BE2C (cell line): ENCODE measurements at places on chromosomes 5 and 9.

- DNase-seq = no peak
These were observed 12.6 kb upstream of the C5orf46 start for GRCh38 chr5:147918899-147919298.

- DNase-seq = no peak
These were observed 2.3 kb upstream of the NKX2-5 start for GRCh38 chr5:173237143-173237874.

- no peak for DNase-seq
These were observed 119.7 kb upstream of the RUSC2 start for GRCh38 chr9:35370241-35370640.

DNA sequence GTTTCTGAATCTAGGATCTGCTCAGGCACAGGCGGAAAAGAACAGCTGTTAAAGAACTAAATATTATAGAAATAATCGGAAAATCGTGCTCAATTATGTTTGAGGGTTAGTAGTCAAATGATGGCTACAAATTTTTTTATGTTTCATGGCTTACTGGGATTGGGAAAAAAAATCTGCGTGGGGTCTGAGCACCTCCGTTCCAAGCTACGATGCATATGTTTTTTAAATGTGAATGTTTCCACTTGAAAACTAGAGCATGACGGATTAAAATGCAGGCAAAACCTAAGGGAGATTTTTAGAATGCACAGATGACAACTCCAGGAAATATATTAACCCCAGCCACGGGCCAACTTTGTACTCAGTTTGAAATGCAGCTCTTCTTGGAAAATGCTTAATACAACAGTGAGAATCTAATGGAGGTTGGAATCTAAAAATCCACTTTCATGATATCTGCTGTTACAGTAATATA, 5.3 kb downstream of the OTP start:
- no peak for DNase-seq

DNA sequence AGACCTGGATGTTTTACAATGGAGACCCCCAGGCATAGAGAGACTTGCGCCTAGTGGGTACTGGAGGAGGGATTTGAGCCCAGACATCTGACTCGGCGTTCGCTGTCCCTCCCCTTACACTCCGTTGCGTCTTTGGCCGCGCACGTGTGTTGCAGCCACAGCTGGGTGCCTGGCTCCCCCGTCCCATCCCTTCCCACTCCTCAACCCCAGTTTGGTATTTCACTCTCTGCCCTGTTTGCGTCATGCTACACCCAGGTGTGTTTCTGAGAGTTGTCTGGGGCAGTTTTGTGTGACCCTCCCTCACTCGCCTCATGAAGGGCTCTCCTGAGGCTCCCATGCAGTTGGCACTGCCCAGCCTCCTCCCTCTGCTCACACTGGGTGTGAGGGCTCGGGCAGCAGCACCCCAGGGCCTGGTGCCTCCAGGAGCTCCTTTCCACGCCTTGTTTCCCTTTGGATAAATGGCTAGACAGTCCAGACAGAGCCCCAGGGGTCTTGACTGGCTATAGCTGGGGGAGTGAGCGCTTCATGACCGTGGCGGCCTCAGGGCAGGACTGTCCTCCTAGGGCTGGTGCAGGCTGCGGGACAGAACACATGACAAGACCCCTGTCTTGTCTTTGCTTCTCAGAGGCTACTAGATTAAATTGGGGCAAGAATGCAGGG, 13.6 kb downstream of the TCF7 start:
- no peak for DNase-seq

- DNase-seq = no peak
These were observed 30.2 kb downstream of the FOXI1 start for GRCh38 chr5:170135796-170136490.

DNA sequence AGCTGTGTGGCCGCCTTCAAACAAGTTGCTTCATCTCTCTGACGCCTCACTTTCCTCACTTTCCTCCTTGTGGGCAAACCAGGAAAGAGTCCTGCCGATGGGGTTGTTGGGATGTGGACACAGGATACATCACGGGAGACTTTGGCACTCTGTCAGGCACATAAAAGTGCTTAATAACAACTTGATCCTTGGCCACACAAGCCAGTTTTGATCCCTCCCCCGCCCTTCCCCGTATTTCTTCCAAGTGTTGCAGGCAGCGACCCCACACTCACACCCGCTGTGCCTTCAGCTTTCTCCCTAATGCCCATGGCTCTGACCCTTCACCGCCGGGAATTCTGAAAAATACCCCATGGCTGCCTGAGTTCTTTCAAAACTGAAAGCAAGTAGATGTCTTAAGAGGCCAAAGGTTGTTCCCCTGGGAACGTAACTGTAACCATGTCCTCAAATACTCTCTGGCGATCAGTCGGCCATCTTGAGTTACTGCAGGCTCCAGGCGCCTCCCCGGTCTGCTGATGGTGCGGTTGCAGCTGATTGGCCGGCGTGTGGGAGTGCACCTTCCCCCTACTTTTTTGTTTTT, 59.8 kb downstream of the ARHGEF37 start:
- DNase-seq = no peak

GRCh38 chr5:4230786-4231641, 635.4 kb downstream of the IRX1 start:
- DNase-seq = no peak

GRCh38 chr9:76926324-76926741, 20.4 kb upstream of the PRUNE2 start:
- DNase-seq = no peak

DNA sequence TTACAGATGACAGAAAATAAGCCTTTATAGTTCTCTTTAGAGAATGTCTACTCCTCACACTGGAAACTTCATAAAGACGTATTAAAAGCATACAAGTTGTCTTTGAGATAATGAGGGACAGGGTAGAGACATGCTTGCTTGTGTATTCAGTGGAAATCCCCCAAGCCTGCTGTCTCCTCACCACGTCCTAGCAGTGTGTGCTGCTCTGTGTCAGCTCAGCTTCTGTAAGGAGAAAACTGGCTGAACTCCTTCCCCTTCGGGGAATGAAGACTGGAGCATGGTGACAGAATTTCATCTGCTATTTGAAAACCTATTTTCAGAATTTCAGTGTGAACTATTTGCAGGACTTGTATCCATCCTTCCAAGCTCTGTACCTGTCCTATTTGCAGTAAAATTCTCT, 9.4 kb downstream of the OR2V2 start:
- no peak for DNase-seq

- DNase-seq = no peak
These were observed 31.0 kb upstream of the C9orf40 start for GRCh38 chr9:74983709-74984108.

- DNase-seq = peak; percentile 41
These were observed 250.1 kb upstream of the KLF4 start for GRCh38 chr9:107739601-107740082.

GRCh38 chr5:157159209-157159751, 6.8 kb downstream of the GARIN3 start:
- DNase-seq = no peak

- no peak for DNase-seq
These were observed 529 bp downstream of the UBAC1 start for GRCh38 chr9:135960411-135961276.

GRCh38 chr5:143142596-143143435, 260.7 kb downstream of the NR3C1 start:
- DNase-seq = no peak

DNA sequence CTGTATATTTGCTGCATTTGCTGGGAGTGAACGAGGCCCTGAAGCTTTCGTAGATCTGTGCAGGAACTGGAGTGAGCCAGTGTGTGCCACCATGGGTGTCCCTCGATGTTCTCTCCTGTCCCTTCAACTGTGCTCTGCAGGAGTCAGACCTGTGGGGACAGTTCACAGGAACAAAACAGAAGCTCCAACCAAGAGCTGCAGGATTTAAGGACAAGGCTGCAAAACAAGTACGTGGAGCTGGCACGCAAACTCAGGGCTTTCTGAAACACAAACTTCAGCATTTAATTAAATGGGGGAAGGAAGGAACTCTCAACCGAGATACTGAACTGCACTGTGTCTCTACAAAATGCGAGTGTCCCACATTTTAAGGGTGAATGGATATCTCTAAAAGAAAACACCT, 24.2 kb downstream of the BASP1 start:
- DNase-seq = no peak

DNA sequence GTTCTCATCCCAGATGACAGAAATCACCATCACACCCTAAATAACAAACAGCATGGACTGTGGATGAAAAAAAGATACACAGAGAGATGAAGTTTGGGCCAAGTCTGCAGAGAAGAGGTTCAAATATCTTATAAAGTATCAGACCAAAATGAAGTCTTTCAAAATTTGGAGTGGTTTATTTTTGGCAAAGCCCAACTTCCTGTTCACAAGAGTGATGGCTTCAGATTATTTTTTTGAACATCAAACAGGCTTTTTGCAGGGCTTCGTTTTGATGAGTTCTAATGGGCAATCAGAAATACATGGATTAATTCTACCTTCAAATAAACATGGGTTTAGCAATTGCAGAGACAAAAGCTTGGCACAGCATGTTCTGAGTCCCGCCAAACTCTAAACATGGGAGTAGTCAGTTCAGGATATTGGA, 378.2 kb upstream of the RPS23 start:
- no peak for DNase-seq

- DNase-seq = no peak
These were observed 74.2 kb downstream of the MSX2 start for GRCh38 chr5:174798551-174798951.
